ENCODE measurements at places on chromosomes 13 and 19.

GRCh38 chr13:21749410-21749809, 78.5 kb downstream of the FGF9 start:
- no peak overlapping the region for H3K4me3 ChIP-seq
- H3K4me1 ChIP-seq, result no peaks in the 10 kb centered on the region
- no peaks in the 10 kb centered on the region for H3K36me3 ChIP-seq

GRCh38 chr19:19410553-19411550, 5.4 kb downstream of the GATAD2A start:
- no peaks in the 10 kb centered on the region for H3K36me3 ChIP-seq
- DNase-seq, result no peak
- H3K4me3 ChIP-seq, result no peak overlapping the region
- no peaks in the 10 kb centered on the region for H3K27me3 ChIP-seq

GRCh38 chr13:31846961-31847752, 107.8 kb downstream of the RXFP2 start:
- no peak for DNase-seq
- no peaks in the 10 kb centered on the region for H3K27me3 ChIP-seq
- H3K36me3 ChIP-seq, result no peaks in the 10 kb centered on the region
- no peaks in the 10 kb centered on the region for H3K4me1 ChIP-seq
- H3K27ac ChIP-seq, result peak overlapping the region; percentile 62

DNA sequence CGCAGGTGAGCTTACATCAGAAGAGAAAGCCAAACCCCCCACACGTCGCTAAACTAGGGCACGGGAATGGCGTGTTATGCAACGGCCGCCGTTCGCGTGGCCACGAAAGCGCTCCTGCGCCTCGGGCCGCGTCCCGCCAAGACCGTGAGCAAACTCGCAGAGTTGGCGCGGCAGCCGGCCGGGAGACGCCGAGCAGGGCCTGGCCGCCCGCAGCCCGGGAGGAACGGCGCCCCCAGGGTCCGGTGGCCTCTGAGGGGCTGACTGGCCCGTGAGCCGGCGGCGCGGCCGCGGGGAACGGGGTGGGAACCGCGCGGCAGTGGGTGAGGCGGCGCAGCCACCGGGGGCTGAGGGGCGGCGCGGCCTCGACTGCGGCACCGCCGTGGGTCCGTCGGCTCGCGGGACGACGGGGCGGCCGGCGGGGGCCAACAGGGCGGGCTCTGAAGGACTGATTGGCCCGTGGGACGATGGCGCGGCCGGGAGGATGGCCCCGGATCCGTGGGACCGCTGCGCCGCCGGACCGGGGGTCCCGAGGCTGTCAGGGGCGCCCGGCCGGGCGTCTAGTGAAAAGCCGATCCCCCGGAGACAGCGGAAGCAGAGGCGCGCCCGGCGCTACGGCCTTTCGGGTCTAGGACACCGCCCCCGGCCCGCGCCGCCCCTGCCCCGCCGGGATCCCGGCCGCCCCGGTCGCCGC, 903 bp downstream of the LATS2 start:
- peak overlapping the region; percentile 100 for H3K27ac ChIP-seq
- peak overlapping the region; percentile 99 for H3K4me3 ChIP-seq
- H3K4me1 ChIP-seq, result peaks cover 42% of the 10 kb centered on the region
- no peak for DNase-seq
- H3K27me3 ChIP-seq, result no peaks in the 10 kb centered on the region
